ENCODE measurements at places on chromosomes 5 and 9.

- no peak for DNase-seq
Measured at GRCh38 chr5:95809414-95809960, 13.0 kb downstream of the GLRX start.

DNA sequence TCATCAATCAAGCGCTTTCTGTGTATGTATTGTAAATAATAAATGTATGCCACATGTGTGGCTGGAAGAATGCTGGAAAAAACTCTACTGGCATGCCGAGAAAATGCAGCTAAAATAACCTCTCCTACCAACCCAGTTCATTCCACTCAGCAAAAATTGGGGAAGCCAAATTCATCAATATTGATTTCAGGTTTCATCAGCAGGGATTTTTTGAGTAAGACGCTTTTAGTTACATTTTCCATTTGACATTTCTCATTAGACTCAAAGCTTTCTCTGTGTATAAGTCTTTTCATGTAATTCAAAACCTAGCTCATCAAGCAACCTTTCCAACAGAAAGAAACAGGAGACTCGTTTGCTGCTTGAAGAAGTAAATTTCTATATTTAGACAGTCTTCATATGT, 338.1 kb downstream of the DMRT2 start:
- DNase-seq, result no peak

- DNase-seq, result no peak
Measured at GRCh38 chr5:67896311-67896929, 319.1 kb upstream of the PIK3R1 start.

DNA sequence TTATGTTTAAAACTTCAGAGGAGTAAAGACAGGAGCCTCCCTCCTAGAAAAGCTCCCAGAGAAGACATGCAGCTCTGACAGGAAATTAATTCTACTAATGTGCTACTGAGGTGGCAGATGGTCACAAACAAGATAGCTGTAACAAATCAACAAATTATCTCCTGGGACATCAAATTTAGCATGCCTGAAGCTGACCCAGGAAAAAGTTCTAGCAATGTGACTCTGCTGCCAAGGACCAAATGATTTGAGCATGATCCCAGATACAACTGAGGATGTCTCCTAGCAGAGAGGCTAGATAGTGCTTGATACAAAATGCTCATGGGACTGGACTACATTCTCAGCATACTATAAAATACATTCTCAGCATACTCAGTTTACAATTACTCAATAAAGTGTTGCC, 413.5 kb upstream of the SMC2 start:
- no peak for DNase-seq

GRCh38 chr5:116212225-116212624, 127.4 kb downstream of the COMMD10 start:
- no peak for DNase-seq

DNA sequence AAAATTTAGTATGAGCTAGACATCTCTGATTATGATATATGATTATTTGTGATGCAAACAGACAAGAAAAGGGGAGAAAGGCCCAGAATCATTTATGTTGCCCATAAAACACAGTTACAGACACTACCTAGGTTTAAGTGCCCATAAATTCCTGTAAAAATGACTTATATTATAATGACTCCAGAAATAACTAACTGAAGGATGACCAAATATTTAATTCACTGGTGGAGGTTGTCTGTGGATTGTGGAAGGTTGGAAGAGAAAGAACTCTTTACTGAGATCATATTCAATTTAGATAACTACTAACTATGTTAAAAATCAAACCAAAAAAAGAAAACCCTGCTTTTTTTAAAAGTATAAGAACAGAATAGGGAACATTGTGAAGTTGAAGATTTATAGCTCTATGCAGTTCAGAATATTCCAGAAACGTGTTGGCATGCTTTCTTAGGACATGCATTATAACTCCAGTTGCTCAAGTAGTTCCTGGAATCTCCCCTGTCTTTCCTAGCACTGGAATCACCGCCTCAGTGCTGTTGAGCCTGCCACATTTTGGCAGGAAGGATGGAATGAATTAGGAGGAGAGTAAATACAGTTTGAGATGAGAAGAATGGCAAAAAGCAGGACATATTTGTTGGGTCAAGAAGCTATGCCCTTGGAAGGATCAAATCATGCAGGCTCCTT, 72.0 kb upstream of the PAPPA start:
- no peak for DNase-seq

DNA sequence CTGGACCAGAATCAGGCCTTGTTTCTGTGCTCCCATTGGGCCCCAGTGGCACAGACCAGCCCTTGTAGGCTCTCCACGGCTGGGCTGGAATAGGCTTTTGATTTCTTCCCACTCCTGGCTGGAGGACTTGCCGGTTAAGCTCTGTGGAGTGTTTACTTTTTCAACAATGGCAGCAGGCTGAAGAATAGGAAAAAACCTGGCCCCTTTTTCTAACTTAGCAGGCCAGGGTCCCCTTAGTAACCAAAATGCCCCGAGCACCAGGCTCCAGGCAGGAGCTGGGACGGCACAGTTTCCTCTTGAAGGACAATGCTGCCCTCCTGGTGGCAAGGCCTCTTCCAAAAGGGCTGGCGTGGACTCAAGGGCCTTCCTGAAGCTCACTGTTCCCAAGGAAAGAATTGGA, 230.3 kb downstream of the CRB2 start:
- peak; percentile 56 for DNase-seq

- no peak for DNase-seq
Measured at GRCh38 chr5:113202746-113203716, 226.4 kb downstream of the DCP2 start.

DNA sequence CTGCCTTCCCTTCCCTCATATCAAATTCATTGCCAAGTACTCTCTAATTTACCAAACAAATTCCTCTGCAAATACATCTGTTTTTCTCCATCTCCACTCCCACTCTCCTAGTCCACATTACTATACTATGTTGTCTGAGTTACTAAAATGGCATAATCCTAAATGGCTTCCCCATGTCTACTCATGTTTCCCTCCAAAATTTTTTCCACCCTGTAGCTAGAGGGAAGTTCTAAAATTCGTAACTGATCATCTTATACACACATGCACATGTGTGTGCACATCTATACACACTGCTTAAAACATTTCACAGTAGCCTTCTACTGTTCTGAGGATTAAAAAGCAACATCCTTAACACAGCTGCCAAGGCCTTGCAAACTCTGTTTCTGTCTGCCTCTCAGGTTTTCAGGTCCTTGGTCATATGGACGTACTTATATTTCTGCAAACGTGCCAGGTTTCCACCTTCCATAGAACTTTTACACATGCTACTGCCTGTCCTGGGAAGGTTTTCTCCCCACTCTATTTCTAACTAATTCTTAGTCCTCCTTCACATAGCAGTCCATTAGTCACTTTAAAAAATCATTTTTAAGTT, 140.6 kb downstream of the LURAP1L start:
- DNase-seq, result no peak

GRCh38 chr5:169702693-169703481, 65.8 kb downstream of the DOCK2 start:
- DNase-seq, result no peak

DNA sequence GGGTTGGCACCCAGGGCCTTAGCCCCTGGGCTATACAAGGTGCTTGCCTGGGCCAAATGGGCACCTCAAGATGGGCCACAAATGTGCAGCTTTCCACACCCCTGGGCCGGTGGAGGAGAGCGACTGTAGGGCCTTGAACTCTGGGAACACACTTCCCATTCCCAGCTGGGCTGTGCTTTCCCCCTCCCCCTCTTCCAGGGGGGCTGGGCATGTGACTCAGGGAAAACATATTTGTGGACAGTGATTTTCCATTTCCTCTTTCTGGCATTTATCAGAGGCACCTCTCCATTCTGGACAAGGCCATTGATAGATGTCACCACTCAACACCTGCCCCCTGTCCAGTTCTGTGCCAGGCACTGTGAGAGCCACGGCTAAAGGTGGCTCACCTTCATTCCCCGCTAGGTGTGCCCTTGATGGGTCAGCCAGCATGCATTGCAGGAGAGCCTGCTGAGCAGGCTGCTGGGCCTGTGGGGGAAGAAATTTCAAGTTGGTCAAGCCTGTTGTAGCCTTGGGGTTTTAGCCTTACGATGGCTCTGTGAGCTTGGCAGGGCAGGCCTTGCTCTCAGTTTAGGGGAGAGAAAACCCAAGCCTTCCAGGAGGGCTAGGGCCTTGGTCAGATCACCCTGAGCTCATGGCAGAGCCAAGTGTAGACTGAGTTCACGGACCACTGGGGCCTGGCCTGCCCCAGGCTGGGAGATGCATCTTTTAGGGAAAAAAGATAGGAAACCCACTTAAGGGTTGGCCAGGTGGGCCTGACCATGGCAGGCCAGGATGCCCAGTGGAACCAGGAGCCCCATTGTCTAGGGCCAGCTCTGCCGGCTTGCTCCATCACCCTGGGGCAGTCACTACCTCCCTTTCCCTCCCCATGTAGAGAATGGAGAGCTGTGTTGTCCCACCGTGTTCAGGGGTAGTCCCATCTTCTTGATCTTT, 113.9 kb downstream of the DAB2IP start:
- DNase-seq, result no peak

DNA sequence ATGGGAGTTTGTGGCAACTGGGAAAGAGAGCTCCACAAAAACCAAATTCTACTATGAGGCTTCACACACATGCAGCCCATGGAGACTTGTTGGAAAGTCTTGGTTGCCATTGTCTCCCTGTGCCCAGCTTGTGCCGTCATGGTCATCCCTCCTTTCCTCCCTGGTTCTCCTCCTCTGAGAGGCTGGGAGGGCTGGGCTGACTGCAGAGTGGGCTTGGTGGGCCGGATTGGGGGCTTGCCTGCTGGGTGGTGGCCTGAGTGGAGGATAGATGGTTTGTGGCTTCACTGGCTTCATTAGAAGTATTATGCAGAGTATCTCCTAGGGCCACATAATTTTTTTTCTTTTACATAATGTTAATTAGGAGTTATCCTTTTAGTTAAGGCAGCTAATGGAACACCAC, 52.3 kb upstream of the IRX2 start:
- no peak for DNase-seq

GRCh38 chr5:115490596-115490995, 54.0 kb downstream of the FEM1C start:
- no peak for DNase-seq

- no peak for DNase-seq
Measured at GRCh38 chr5:174337276-174338184, 292.0 kb downstream of the NSG2 start.

- no peak for DNase-seq
Measured at GRCh38 chr5:132102101-132102701, 28.6 kb downstream of the CSF2 start.

DNA sequence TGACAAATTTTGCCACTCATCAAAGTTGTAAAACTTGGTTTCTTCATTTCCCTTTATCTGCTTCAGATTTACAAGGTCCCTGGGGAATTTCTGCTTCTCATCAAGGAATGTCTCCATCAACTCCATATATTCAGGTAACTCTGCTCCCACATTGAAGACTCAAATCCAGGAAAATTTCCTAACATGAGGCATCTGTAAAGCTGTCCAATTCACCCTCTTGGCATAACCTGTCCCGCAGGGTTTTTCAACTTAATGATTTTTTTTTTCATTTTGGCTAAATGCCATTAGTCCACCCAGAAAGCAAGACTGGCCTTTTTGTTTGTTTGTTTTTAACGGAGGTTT, 50.2 kb upstream of the SLC30A5 start:
- DNase-seq, result no peak

DNA sequence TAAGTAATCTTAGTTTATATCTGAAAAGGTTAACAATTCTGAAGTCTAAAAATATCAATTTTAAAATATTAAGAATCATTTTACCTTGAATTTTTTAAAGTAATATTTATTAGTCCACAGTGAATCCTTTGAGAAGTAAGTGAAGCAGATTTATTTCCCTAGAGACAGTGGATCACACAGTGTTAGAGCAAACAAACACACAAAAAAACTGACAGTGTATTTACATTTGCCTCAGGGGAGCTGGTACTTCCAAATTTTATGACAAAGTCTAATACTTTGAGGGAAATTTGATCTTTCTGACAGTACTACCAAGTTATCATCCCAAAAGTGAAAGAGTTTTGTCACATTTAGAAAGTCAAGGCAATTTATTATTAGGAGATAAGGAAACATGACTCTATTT, 1750.6 kb upstream of the CDH9 start:
- no peak for DNase-seq

DNA sequence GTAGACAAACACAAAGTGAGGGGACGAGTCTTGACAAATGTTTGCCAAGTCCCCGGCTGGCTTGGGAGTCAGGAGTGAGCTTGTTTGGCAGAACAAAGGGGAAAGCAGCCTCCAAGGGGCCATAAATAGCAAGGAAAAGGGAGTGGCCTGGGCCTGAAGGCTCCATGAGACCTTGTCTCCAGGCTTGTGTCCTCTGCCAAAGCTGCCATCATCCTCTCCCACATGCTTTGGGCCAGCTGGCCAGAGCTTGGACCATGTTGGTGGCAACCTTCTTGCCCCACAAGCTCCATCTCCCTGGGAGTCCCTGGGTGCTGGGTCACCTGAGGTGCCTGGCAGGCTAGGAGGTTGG, 13.3 kb upstream of the PITX1 start:
- DNase-seq, result no peak

DNA sequence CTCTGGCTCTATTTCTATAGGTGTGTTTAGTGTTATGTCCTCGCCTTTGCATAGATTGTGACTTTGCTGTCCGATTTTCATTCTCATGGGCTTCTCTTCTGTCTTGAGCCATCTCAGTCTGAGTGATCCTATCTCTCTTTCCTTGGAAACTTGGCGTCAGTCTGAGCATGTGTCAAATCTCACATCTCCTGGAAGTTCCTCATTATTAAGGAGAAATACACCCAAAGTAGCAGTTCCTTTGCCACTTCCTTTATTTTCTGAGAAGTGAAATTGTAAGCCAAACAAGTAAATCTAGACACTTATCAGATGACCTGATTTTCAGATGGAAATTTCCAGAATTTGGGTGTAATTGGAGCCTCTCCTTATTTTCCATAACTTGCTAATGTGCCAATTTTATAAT, 126.9 kb upstream of the ANKH start:
- no peak for DNase-seq

GRCh38 chr9:24009322-24009721, 183.3 kb upstream of the ELAVL2 start:
- DNase-seq, result no peak

DNA sequence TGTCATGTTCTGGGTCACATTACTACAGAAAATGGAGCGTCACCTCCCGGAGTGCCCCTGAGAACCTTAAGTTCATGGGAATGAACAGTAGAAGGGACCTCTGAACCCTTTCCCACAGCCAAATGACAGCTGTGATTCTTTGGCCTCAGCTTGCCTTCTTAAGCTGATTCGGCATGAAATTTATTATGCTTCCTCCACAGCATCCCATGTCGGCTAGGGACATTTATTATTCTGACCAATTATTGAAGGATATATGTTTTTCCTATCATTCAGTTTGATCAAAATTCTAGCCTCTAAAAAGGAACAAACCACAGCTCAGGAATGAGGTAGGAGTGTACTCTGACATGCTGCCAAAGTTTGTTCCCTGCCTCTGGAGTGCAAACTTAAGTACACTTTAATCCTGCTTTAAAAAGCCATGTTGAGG, 440.6 kb downstream of the CETN3 start:
- peak; percentile 9 for DNase-seq

DNA sequence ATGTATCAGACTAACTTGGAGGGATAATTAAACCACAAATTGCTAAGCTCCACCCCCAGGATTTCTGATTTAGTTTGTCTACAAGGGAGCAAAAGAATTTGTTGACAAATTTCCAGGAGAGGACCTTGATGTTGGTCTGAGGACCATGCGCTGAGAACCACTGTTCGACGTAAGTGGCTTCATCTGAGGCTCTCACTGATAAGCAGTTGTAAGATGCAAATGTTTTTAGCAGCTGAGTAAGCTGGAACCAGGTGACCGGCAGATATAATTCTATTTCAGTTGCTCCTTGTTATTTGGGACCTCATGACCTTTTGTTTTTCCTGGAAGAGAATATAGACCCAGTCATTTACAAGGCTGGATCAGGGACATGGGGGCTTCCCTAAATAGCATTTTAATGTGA, 14.1 kb upstream of the SPINK1 start:
- no peak for DNase-seq

GRCh38 chr9:113998525-113999255, 79.4 kb downstream of the AMBP start:
- DNase-seq, result no peak

All from hippocampal formation (tissue), 2 donors.